ENCODE measurements at places on chromosomes 16 and 17. TPM values are rescaled to one million over a fixed set of nuclear protein-coding genes. Genes with fewer than 3 reads are reported as not detected.
A peak's percentile ranks its signal among the peaks of the same experiment; 100 is the strongest.

DNA sequence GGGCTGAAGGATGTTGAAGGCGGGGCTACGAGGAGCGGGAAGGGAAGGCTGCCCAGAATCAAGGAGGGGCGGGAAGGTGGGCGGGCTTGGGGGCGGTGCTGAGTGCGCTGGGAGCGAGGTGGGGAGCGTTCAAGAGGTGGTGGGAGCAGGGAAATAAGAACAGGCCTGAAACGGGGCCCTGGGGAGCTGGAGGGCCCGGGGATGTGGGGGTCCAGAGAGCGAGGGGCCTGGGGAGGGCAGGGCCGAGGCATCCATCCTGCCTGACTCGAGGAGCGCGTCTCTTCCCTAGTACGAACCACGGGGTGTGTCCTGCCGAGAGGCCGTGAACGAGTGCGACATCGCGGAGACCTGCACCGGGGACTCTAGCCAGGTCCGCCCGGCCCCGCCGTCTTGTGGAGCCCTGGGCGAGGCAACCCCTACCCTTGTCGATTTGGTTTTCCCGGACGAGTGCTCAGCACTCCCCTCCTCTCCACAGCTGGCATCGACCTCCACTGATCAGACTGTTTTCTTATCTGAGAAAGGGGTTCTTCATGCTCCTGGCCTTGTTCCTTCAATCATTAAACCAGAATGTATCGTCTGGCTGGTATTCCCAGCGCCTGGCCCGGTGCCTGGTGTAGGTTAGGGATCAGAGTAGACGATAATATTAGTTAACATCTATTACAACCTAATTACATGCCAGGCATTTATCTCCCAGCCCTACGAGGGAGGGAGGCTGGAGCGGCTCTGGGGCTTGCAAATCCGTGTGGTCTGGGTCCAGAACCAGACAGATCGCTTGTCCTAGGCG, 17.2 kb downstream of the ADAM11 start:
- H3K27ac ChIP-seq = no peak overlapping the region
- no peaks in the 10 kb centered on the region for H3K36me3 ChIP-seq
- no peak for DNase-seq
- H3K4me1 ChIP-seq = peaks cover 3% of the 10 kb centered on the region
- peaks cover 9% of the 10 kb centered on the region for H3K27me3 ChIP-seq
- peak overlapping the region; percentile 55 for H3K4me3 ChIP-seq

GRCh38 chr17:63707151-63707550, 7.2 kb upstream of the LIMD2 start:
- H3K36me3 ChIP-seq = peaks cover 54% of the 10 kb centered on the region
- H3K4me1 ChIP-seq = no peaks in the 10 kb centered on the region
- DNase-seq = no peak

GRCh38 chr16:82643936-82644630, 17.3 kb downstream of the CDH13 start:
- H3K4me1 ChIP-seq = peaks cover 5% of the 10 kb centered on the region
- no peaks in the 10 kb centered on the region for H3K27me3 ChIP-seq
- H3K36me3 ChIP-seq = no peaks in the 10 kb centered on the region
- no peak overlapping the region for H3K27ac ChIP-seq
- no peak for DNase-seq

DNA sequence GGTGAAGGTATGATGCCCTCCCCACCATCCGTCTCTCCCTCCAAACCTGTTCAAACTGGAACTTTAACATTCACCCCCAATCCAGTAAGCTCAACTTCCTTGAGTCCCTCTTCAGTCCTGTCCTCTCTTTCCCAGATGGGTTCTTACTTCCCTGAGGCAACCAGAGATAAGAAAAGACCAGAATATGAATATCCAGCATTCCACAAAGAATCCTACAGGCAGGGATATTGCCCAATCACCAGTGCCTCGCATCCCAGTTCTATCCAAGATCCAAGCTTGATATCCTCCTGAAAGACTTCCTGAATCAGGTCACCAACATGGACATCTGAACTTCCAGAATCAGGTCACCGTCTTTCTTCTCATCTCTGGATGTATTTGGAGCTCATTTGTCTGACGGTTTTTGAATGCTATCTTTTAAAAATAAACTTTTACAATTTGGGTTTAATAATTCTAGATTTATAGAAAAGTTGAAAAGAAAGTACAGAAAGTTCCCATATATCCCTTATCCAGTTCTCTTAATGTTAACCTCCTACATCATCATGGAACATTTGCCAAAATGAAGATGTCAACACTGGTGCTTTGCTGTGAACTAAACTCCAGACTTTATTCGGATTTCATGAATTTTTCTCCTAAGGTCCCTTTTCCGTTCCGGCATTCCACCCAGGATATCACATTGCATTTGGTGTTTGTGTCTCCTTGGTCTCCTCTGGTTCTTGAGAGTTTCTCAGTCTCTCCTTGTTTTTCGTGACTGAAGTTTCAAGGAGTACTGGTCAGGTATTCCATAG, 13.7 kb upstream of the COL1A1 start:
- H3K36me3 ChIP-seq = no peaks in the 10 kb centered on the region
- H3K27me3 ChIP-seq = no peaks in the 10 kb centered on the region
- peaks cover 42% of the 10 kb centered on the region for H3K4me1 ChIP-seq

DNA sequence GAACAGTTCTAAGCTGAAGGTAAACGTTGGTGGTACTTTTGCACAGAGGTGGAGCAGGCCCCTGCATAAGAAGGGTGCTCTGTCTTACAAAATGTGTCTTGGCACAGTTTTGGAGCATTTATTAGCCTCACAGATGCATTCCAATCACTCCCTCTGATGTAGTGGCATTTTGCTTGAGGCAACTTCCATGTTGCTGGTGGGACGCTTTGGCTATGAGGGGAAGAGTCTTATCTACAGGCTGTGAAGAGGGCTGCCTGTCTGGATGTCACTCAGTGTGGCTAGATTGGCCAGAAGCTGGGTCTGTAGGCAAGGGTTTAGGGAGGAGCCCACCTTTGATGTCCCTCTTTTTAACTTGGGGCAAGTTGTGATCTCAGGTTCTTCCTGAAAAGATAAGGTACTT, 2.6 kb upstream of the RARA start:
- no peak for DNase-seq
- no peak overlapping the region for H3K4me3 ChIP-seq
- H3K36me3 ChIP-seq = no peaks in the 10 kb centered on the region
- H3K27me3 ChIP-seq = no peaks in the 10 kb centered on the region
- no peak overlapping the region for H3K27ac ChIP-seq
- H3K4me1 ChIP-seq = peaks cover 44% of the 10 kb centered on the region

DNA sequence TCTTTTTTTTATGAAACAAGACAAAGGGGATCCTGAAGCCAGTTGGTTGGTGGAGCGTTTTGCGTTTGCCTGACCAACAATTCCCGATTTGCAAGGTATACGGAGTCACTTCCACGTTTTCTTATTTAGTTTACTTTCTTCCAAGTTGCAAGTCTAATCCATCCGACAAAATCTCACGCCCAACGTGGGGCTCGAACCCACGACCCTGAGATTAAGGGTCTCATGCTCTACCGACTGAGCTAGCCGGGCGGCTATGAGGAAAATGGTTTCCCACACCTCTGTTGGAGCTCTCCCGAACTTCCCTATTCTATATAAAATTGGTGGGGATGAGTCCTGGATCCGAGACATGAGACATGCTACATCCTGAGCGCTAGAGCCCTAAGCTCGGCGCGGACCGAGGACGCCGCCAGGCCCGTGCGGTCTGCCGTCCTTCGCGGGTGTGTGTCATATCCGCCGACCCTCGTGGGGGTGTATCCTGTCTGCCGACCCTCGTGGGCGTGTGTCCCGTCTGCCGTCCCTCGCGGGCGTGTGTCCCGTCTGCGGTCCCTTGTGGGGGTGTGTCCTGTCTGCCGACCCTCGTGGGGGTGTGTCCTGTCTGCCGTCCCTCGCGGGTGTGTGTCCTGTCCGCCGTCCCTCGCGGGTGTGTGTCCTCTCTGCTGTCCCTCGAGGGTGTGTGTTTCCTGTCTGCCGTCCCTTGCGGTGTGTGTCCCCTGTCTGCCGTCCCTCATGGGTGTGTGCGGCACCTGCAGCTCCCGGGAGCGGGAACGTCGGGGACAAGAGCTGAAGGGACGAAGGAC, 22.6 kb downstream of the ZNF213 start:
- peaks cover 4% of the 10 kb centered on the region for H3K4me1 ChIP-seq
- DNase-seq = peak; percentile 98
- no peaks in the 10 kb centered on the region for H3K36me3 ChIP-seq
- H3K27me3 ChIP-seq = no peaks in the 10 kb centered on the region
- H3K4me3 ChIP-seq = peak overlapping the region; percentile 72

Gene PRSS33
- not detected for polyA plus RNA-seq

Gene TBX21
- polyA plus RNA-seq = not detected

- H3K4me3 ChIP-seq = peak overlapping the region; percentile 99
- H3K27me3 ChIP-seq = peaks cover 14% of the 10 kb centered on the region
- no peaks in the 10 kb centered on the region for H3K4me1 ChIP-seq
- DNase-seq = no peak
- H3K27ac ChIP-seq = no peak overlapping the region
These were observed 43.1 kb upstream of the AMZ2 start for GRCh38 chr17:68204736-68205135.

DNA sequence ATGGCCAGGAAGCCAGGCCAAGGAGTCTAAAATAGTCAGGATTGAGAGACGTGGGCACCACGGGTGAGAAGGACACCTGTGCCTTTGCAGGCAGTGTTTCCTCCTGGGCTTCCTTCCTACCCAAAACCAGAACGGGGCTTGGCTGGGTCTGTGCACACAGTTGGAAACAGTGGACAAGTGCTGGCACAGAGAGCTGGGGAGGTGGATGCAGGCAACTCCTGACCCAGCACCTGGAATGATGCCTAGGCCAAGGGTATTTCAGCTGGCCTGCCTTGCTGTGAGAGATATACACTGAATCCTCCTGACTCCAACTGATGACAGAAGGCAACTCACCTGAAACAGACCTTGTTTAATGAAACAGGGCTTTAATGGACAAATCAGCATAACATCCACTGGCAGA, 186.2 kb downstream of the SLC39A11 start:
- H3K36me3 ChIP-seq = 0 out of 2 replicates have a peak, but pooled peaks cover 1% of the 10 kb centered on the region
- H3K4me3 ChIP-seq = no peak overlapping the region
- DNase-seq = no peak

Gene CACNG1
- not detected for polyA plus RNA-seq

DNA sequence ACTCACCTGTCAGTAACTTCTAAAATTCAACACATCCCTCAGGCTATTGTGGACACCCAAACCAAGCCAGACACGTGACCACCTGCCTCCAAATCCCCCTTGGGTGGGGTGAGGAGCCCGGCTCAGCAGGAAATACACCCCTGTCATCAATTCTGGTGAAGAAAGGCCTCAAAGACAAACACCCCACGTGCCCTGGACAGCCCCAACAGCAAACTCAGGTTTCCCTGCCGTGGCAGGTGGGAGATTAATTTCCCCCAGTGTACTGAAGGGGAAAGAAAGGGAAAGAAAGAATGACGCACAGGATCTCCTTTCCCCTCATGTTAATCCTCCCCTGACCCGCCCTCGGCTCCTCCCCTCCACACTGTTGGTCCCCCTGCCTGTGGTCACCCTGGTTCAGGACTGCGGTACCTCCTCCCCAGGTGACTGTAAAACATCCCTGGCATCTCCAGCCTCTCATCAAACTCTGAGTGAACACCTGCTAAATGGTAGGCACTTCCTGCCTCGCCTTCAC, 98.3 kb downstream of the ZNF423 start:
- H3K27me3 ChIP-seq = peaks cover 10% of the 10 kb centered on the region
- no peak for DNase-seq
- H3K4me1 ChIP-seq = no peaks in the 10 kb centered on the region
- H3K27ac ChIP-seq = no peak overlapping the region
- H3K36me3 ChIP-seq = no peaks in the 10 kb centered on the region

DNA sequence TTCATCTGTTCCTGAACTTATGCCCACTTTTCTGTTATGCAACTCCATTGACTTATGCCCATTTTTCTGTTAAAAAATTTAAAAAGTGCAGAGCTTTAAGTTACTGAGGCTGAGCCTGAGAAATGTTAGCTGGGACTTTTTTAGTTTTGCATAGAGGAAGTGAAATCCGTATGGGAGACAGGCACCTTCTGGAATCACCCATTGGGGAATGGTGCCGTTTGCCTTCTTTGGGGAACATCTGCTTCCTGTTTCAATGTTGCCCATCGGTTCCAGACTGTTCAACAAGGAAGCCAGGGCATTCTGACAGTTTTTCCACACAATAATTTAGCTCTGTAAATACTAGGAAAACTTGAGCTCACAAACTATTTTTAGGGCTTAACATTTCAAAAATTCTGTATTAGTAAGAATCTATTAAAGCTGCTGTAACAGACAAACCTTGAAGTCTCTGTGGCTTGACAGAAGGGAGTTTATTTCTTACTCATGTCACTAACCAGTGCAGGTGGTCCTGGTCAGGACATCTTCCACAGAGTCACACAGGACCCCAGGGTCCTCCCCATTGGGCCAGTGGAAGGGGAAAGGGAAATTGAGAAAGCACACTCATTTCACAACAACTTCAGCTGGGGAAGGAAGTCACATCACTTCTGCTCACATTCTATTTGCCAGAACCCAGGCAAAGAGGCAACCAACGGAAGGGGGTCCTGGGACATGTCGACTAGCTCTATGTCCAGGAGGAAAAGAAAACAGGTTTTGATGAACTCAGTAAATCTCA, 17.2 kb downstream of the PRKCB start:
- H3K4me1 ChIP-seq = no peaks in the 10 kb centered on the region
- H3K27me3 ChIP-seq = no peaks in the 10 kb centered on the region
- DNase-seq = no peak
- H3K4me3 ChIP-seq = no peak overlapping the region

Gene COPZ2
- 86.1 TPM for polyA plus RNA-seq

Data from IMR-90 (cell line).